CD4-positive, alpha-beta T cell treated with Interleukin-15 for 4 hours (primary cell): ENCODE measurements at places on chromosomes 12 and 14.

DNA sequence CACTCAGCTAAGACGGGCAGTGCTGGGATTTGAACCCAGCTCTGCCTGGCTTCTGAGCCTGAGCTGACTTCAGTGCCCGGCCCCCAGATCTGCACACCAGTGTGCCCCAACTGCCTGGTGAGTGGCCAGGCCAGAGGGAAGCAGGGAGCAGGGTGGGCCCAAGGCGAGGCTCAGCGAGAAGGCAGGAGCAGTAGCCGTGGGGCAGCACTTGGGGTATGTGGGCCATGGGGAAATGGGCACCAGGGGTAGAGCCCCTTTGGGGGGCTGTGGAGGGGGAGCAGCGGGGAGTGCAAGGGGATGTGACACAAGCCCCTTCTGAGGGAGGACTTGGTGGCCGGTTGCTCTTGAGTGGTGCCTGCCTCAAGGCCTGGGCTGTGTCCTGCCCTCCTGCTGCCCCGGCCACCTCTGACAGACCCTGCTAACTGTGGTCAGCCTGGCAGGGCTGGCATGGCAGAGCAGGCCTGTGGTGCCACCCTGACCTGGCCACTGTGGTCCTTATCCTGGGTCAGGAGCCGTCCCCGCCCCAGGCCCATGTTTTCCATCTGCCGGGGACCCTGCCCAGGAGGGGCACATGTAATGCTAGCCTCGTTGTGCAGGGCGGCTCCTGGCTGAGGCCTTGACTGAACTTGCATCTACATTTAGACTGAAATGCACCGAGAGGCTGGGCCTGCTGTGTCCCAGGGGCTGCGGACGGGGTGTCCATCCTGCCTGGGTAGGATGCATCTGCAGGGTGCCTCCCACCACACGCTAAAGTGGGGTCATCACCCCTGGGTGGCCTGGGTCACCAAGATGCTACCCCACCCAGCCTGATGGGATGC is 90.5 kb downstream of the KIF26A start:
- no peak for DNase-seq

GRCh38 chr12:130706885-130707570 is 9.1 kb downstream of the RIMBP2 start:
- no peak for DNase-seq

DNA sequence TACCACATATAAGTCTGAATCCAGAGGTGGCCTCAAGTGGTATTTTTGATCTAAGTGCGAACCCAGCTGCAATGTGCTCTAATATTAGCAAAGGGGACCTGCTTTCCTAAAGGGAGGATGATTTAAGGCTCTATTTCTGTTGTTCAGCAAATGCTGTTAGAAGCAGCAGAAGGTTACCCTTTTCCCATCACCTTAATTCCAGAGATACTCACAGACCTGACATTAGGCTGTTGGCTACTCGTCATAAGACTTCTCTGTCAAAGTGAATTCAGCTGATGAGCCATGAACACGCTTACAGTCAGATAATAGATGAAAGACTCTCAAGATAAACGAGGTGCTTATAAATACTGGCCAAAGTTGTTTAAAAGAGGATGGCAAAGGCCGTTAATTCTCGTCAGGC is 308.7 kb upstream of the DDHD1 start:
- no peak for DNase-seq

- DNase-seq = no peak
These were observed 68.1 kb downstream of the CIT start for GRCh38 chr12:119809023-119809422.

DNA sequence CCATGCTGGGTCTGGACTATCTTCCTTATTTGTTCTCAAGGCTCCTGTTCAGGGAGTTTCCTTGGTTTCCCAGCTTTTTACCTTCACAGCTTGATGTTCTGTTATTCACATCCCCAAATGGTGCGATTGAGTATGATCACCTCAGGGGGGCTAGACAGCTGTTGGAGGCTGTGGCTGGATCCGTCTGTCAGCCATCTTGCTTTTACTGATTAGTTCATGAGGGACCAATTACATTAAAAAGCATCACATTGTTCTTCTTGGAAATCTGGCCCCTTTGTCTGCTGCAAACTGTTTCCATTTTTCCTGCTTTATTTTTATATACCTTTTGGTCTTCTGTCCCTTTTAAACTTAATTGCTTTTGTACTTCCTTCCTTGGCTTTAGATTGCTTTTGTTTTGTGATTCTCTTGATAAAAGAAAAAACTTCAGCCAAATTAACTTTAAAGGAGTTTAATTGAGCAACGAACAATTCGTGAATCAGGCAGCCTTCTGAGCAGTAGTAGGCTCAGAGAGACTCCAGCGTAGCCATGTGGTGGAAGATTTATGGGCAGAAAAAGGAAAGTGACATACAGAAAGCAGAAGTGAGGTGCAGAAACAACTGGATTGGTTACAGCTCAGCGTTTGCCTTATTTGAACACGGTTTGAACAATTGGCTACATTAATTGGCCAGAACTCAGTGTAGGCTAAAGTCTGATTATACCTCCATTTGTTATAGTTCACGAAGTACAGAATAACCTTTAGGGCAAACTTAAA is 208.7 kb downstream of the AEBP2 start:
- no peak for DNase-seq

GRCh38 chr12:50786498-50787231 is 22.8 kb downstream of the ATF1 start:
- no peak for DNase-seq

DNA sequence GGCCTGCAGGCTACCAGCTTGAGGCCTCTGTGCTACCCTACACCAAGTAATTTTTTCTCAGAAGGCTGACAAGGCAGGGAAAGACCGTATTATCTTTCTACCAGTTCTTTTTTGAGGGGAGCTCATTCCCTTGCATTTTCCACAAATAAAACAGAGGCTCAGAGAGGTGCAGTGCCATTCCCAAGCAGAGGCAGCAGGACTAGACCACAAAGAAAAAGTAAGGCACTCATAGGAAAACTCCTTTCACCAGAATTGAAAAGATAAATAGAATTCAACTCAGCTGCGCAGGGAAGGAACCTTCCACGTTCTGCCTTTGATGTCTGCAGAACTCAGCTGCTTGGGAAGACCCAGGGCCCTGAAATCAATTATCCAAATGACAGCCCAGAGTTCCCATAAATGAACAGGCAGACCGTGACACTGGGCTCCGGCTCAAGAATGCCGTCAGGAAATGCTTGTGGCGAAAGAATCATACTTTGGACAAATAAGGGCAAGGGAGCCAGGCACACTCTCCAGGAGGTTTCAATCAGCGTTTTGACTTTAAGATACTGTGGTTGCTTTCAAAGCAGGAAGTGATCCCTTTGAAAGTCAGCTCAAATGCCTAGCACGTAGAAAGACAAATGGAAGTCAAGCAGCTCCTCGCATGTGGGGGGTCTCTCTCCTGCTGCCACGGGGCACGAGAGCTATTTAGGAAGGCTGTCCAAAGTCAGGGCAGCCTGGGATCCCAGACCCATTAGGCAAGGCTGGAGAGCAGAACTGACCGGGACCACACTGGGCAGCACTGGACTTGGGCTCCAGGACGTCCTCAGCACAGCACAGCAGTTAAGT is 14.0 kb downstream of the KCTD10 start:
- no peak for DNase-seq

DNA sequence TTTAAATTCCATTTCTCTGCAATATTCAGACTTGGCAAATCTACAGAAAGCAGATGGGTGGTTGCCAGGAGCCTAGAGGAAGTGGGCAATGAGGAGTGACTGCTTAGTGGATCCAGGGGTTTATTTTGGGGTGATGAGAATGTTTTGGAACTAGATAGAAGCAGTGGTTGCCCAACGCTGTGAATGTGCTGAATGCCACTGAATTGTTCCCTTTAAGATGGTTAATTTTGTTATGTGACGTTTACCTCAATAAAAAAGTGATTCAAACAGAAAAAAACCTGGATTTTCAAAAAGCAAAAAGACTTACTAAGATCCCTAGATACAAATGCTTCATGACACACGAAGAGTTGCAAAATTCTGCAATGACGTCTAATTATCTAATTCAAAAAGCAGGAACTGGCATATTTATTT is 34.2 kb downstream of the DAO start:
- no peak for DNase-seq

GRCh38 chr12:28811457-28811856 is 337.6 kb upstream of the FAR2 start:
- no peak for DNase-seq

DNA sequence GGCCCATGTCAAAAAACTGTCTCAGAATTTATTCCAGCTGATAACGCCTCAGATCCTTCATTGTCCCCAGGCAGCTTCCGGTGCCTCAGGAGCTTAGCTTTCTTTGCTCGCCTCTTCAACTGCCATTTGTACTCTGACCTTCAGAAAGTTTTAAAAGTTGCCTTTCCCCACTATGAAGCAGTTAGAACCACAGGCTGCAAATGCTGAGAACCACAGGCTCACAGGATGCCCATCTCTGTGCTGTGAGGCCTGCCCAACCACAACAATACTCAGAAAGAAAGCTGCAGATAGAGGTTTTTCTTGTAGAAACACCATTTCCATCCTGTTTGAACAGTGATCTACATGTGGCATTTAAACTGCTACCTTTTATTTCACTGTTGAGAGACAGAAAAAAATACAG is 131.1 kb downstream of the PRKCH start:
- peak; percentile 84 for DNase-seq

- DNase-seq = no peak
These were observed 1154.5 kb downstream of the AACS start for GRCh38 chr12:126219654-126220279.

- no peak for DNase-seq
These were observed 343.0 kb downstream of the RGS6 start for GRCh38 chr14:72275242-72275641.

- DNase-seq = no peak
These were observed 70.1 kb upstream of the HOXC13 start for GRCh38 chr12:53868511-53868986.

DNA sequence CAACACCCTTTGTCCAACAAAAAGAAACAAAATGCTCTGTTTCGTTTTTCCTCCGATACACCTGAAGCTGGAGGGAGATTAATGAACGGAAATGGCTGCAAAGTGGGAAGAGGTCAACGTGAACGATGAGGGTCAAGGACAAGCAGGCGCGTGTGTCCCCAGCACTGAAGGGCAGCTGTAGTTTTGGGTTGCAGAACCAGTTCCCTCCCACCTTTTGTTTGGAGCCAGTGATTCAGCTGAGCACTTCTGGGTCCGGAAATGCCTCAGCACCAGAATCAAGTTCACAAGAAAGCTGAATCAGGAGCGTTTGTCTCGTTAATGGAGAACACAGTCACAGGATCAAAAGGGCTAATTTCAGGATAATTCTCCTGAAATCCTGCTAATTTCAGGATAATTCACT is 51.1 kb upstream of the PWP1 start:
- DNase-seq = no peak

DNA sequence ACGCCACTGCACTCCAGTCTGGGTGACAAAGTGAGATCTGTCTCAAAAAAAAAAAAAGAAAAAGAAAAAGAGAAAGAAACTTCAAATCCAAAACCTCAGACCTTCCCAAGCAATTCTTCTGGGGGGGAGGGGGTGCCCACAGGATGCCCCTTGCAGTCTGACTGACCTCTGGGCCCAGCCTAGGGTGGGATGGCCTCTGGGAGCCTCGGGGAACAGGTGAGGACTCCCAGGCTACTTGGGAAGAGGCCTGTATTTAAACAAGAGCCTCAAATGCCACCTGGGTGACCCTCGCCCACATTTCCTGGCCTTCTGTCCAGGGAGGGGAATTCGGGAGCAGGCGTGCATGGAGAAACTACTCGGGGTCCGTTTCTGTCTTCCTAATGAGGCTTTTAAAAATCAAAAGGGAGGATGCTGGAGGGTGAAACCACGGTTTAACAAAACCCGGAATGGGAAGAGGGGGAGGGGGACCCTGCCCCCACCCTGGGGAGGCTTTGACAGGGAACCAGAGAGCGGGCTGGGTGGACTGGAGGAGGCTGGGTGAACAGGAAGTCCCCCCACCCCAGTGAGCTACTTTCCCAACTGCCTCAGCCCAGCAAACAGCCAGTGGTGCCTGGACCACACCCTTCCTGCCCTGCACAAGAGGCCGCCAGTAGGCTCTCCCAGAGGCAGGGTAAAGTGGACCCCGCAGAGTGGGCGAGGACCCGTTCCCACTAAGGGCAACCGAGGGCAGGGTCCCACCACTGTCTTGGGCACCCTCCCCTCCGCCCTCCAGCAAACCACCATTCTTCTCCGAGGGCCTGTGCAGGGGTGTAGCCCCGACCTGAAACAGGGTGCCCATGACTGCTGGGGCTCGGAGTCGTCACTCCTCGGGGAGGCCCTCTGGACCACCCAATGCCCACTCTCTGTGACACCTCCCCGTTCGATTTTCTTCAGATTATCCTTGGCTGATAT is 1.5 kb upstream of the FBRSL1 start:
- peak; percentile 54 for DNase-seq

DNA sequence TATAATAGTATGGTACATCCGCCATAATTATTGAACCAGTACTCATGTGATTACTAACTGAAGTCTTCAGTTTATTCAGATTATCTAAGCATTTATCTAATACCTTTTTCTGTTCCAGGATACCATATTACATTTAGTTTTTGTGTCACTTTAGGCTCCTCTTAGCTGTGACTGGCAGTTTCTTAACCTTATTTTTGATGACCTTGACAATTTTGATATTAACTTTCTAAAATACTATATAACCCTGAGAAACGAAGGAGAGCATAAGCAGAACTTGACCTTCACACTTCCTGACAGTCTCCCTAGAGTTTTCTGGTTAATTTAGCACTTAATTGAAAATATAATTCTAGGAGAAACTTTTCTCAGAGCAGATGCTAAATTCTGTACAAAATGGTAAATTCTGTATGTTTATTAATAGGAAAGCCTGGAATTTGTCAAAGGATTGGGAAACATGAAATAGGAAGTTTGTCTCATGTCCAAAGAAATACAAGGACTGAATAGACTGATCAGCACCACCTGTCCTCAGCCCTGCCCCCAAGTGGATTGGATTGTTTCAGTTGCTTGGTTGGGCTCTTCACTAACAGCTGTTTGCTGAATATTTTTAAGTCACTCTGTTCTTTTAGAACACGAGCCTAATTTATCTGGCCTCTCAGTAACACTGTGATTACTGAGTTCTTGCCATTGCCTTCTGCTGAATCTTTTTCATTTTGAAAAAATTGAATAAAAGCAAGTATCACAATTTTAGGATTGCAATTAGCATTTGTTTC is 6.0 kb downstream of the BICDL1 start:
- DNase-seq = no peak

- DNase-seq = no peak
These were observed 93.1 kb downstream of the DDHD1 start for GRCh38 chr14:53060046-53060445.

- DNase-seq = no peak
These were observed 12.6 kb upstream of the DENND5B start for GRCh38 chr12:31603546-31604009.
